ENCODE measurements at places on chromosomes 3 and 15.
A peak's percentile ranks its signal among the peaks of the same experiment; 100 is the strongest.

GRCh38 chr3:156483961-156484787, 70.7 kb downstream of the SSR3 start:
- peak; percentile 9 for DNase-seq

GRCh38 chr15:74349241-74349778, 18.1 kb downstream of the CYP11A1 start:
- no peak for DNase-seq

DNA sequence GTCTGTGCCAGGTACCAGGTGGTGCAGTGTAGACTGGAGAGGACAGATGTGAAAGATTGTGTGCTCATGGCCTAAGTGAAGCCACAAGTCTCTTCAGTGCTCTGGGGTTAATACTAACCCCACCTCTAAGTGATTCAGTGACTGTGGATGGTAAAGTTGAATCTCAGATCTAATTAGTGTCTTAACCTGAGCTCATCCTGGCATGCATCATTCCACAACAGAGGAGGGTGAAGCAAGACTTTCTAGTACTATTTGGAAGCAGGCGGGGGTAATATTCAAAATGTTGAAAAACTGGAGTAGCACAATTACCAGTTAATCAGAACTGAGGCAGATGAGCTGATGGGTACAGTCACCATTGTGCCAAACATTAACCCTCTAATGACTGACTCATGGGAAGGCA, 2.8 kb upstream of the MESD start:
- DNase-seq: no peak

GRCh38 chr3:44926172-44926571, 49.8 kb downstream of the ZDHHC3 start:
- no peak for DNase-seq

DNA sequence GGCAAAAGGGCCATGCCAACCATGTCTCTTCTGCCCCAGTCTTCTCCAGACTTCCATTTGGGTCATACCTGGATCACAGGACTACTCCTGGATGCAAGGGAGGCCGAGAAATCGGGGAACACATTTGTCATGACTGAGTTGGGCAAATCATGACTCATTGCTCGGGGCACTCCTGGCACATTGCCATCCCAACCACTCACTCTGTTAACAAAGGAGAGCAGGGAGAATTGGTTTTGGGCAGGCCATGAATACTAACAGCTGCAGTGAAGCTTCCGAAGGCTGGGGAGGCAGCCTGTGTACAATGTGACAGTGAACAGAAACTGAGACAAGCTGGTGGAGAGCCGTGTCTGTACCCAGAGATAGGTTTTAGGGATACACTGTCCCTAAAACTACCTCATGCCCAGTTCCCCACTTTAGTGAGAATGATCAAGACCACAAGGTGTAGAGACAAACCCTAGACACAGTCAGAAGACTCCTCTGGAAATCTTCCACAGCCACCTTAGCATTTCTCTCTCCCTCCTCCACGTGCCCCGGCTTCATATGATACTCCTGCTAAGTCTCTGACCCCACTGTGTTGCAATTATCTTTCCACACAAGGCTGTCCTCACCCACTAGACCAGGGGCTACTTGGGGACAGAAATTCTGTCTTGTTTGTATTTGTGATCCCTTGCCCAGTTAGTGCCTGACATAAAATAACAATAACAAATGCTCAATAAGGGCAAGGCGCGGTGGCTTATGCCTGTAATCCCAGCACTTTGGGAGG, 10.5 kb upstream of the BUB1B start:
- no peak for DNase-seq

DNA sequence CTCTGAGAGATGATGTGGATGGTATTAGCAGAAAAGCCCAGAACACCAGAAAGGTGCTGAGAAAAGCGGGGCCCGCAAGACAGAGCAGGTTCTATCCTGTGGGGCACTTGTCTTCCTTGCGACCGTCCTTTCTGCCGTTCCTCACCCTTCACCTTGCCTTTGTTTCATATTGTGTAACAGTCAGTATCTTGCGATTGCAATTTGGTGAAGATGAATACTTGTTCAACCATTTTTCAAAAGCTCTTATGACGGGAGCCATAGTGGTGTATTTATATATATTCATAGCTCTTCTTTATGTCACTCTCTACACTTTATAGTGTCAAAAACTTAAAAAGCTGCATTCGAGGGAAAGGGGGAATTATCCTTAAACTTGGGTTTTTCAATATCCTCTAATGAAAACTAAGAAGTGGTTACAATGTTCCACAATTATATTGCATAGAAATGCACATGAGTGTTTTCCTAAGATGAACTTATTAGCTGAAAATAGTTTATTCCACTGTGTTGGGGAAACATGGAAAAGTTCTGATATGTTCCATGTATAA, 797 bp downstream of the MAP3K13 start:
- DNase-seq: no peak

- DNase-seq: no peak
Measured at GRCh38 chr3:25855266-25855784, 65.4 kb downstream of the OXSM start.

DNA sequence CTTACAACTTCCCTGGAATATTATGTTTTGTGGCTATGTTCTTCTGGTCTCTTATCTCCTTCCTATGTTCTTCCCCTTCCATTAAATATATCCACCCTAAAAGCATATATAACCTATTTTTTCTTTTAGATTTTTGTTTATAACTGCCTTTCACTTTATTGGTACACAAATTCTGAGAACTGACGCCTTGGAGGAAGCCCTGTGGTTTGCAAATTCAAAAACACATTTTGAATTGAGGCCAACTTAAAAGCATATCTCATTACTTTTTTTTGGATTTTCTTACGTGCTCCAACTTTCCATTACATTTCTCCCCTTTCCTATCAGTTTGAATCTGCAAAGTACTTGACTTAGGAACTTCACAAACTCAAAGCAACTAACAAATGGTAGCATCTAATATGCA, 15.3 kb upstream of the COLQ start:
- DNase-seq: no peak

Data from stimulated activated CD4-positive, alpha-beta T cell treated with anti-CD3 and anti-CD28 coated beads, Interleukin-12 subunit alpha, Interleukin-12 subunit beta, amount 100 ng/mL, for 4 hours (primary cell).